GM12878 (cell line): ENCODE measurements at places on chromosomes 1 and 21. TPM values are rescaled to one million over a fixed set of nuclear protein-coding genes. Genes with fewer than 3 reads are reported as not detected.

The FCRL2 gene
- 0.09 and 0.23 TPM in 2 replicates for polyA plus RNA-seq

The TEX38 gene
- 0.15 TPM in 1 of 2 replicates, not detected in the other for polyA plus RNA-seq

The KIF2C gene
- polyA plus RNA-seq = 104 and 107 TPM in 2 replicates

The UBXN10 gene
- polyA plus RNA-seq = not detected in 2 replicates

The SLC22A15 gene
- 0.04 and 0.40 TPM in 2 replicates for polyA plus RNA-seq

The GBP5 gene
- polyA plus RNA-seq = 0.35 and 0.41 TPM in 2 replicates

DNA sequence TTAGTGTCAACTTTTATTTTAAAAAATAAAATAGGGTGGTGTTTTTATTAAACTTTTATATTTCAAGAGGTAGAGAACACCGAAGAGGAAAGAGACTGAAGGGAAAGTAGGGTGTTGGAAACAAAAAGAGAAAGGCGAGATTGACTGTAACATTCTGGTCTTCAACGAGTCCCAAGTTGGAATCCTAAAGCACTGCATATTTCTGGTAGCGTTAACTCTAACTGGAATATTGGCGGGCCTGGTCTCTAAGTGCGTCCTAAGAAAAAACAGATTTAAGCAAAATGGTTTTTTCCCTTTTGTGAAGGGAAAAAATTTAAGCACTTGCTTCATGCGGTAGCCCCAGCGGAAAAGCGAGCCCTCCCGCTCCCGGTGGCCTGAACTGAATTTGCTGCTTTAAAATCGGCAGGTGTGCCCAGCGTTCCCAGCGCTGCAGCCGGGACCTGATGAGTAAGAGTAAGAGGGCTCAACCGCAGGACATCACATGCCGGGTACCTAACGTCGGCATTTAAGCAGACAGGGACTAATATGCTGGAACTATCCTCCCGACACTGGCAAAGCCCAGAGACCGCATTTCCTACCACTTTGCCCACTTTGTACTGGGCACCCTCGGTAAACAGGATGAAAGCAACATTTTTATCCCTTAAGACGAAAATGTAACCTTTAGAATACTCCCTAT, 30.5 kb upstream of the NFIA start:
- H3K4me3 ChIP-seq = no peak overlapping the region
- H3K4me1 ChIP-seq = no peaks in the 10 kb centered on the region
- H3K27me3 ChIP-seq = peaks cover 27% of the 10 kb centered on the region
- DNase-seq = no peak
- no peaks in the 10 kb centered on the region for H3K36me3 ChIP-seq

GRCh38 chr1:222140206-222140605, 398.3 kb upstream of the DUSP10 start:
- no peaks in the 10 kb centered on the region for H3K4me1 ChIP-seq
- no peaks in the 10 kb centered on the region for H3K36me3 ChIP-seq
- H3K27me3 ChIP-seq = no peaks in the 10 kb centered on the region
- no peak overlapping the region for H3K4me3 ChIP-seq
- H3K27ac ChIP-seq = no peak overlapping the region

DNA sequence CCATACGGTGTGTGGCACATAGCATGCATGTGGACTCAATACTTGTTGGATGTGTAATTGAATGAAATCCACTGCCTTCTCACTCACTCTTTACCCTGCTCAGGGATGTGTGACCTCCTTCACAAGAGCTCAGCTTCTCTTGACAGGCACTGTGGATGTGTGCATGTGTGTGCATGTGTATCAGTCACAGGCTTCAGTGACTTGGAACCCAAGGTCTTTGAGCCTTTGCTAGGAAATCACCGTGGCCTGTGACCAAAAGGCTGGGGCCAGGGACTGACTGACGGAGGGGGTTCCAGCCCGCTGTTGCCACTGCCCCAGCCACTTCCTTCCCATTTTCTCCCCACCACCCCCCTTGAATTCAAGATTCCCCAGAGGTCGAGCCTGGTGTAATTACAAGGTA, 144.4 kb upstream of the POU3F1 start:
- H3K36me3 ChIP-seq = no peaks in the 10 kb centered on the region
- H3K4me3 ChIP-seq = no peak overlapping the region
- no peaks in the 10 kb centered on the region; the same call in 1 of the 2 replicates for H3K27me3 ChIP-seq

GRCh38 chr1:209657140-209657879, 5.1 kb upstream of the LAMB3 start:
- no peaks in the 10 kb centered on the region for H3K27me3 ChIP-seq
- no peak overlapping the region for H3K27ac ChIP-seq
- peaks cover 23% of the 10 kb centered on the region for H3K4me1 ChIP-seq
- DNase-seq = no peak
- no peaks in the 10 kb centered on the region for H3K36me3 ChIP-seq
- H3K4me3 ChIP-seq = no peak overlapping the region

- H3K4me1 ChIP-seq = no peaks in the 10 kb centered on the region
- H3K4me3 ChIP-seq = no peak overlapping the region
- H3K27me3 ChIP-seq = no peaks in the 10 kb centered on the region
- no peaks in the 10 kb centered on the region for H3K36me3 ChIP-seq
Observed at GRCh38 chr1:97038410-97038809, 316.8 kb downstream of the PTBP2 start.

- no peak for DNase-seq
- H3K27me3 ChIP-seq = no peaks in the 10 kb centered on the region
- no peak overlapping the region for H3K4me3 ChIP-seq
- no peaks in the 10 kb centered on the region for H3K4me1 ChIP-seq
- H3K36me3 ChIP-seq = no peaks in the 10 kb centered on the region
Observed at GRCh38 chr1:210588946-210589345, 260.2 kb downstream of the HHAT start.

- H3K27me3 ChIP-seq = no peaks in the 10 kb centered on the region
- no peaks in the 10 kb centered on the region for H3K36me3 ChIP-seq
- no peaks in the 10 kb centered on the region for H3K4me1 ChIP-seq
- no peak overlapping the region for H3K27ac ChIP-seq
- no peak overlapping the region for H3K4me3 ChIP-seq
Observed at GRCh38 chr1:244473059-244473605, 12.1 kb downstream of the CATSPERE start.

GRCh38 chr1:119968068-119968492, 71.8 kb upstream of the ADAM30 start:
- H3K27me3 ChIP-seq = no peaks in the 10 kb centered on the region
- H3K36me3 ChIP-seq = no peaks in the 10 kb centered on the region
- DNase-seq = peak; percentile 31
- H3K4me1 ChIP-seq = no peaks in the 10 kb centered on the region

DNA sequence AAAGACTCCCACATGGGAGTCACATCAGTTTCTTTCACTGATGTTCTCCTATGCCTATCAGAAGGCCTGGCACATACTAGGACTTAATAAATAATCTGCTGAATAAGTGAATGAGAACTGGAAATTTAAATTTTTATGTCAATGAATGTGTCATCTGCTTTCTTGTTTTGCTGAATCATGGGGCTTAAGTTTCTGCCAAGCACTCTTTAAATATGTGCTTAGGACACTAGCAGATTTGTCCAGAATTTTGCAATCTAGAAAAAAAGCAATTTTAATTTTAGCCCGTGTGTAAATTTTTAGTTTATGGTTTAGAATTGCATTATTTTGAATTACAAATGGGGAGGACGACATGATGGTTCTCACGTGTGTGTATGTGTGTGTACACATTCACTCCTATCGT, 803.1 kb downstream of the USP25 start:
- H3K4me1 ChIP-seq = no peaks in the 10 kb centered on the region
- no peaks in the 10 kb centered on the region for H3K36me3 ChIP-seq
- no peak overlapping the region for H3K27ac ChIP-seq
- H3K4me3 ChIP-seq = no peak overlapping the region

GRCh38 chr21:26491663-26492062, 81.4 kb downstream of the CYYR1 start:
- H3K27me3 ChIP-seq = no peaks in the 10 kb centered on the region
- no peak overlapping the region for H3K4me3 ChIP-seq
- DNase-seq = no peak
- no peak overlapping the region for H3K27ac ChIP-seq
- H3K36me3 ChIP-seq = no peaks in the 10 kb centered on the region

DNA sequence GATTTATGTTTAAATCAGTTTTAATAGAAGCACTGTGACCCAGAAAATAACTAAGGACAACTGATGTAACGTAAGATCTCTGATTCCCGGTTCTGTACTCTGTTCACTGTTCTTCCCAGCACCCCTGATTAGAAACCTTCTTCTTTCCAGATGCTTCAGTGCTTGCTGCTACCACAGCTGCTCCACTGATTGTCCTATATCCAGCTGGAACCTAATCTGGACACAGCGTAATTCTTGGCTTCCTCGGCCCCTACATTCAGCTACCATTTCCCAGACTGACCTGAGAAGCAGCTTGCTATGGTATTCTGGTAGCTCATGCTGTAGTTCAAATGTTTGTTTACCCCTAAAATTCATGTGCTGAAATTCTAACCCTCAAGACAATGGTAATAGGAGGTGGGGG, 302.7 kb downstream of the GRIK1 start:
- H3K27ac ChIP-seq = no peak overlapping the region
- no peaks in the 10 kb centered on the region for H3K36me3 ChIP-seq
- no peak for DNase-seq
- H3K4me1 ChIP-seq = peaks cover 15% of the 10 kb centered on the region
- H3K27me3 ChIP-seq = no peaks in the 10 kb centered on the region

DNA sequence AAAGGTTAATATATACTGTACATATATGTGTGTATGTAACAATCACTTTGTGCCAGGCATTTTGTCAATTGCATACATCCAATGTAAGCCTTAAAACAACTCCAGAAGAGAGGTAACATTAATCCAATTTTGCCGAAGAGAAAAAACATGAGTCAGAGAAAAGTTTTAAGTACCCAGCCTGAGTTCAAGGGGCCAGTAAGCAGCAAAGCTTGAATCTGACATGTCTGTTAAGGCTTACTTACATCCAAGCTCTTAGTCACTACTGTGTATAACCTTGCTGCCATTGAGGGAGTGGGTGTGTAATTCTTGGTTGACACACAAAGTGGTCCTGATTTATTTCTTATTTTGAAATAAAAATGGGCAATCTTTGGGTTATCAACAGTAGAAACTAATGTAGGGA, 360.4 kb upstream of the LYPLAL1 start:
- no peaks in the 10 kb centered on the region for H3K4me1 ChIP-seq
- no peak overlapping the region for H3K4me3 ChIP-seq
- H3K36me3 ChIP-seq = no peaks in the 10 kb centered on the region
- H3K27ac ChIP-seq = no peak overlapping the region

- H3K27me3 ChIP-seq = no peaks in the 10 kb centered on the region
- H3K4me1 ChIP-seq = no peaks in the 10 kb centered on the region
- H3K4me3 ChIP-seq = no peak overlapping the region
- no peak overlapping the region for H3K27ac ChIP-seq
- no peaks in the 10 kb centered on the region for H3K36me3 ChIP-seq
Observed at GRCh38 chr1:1623631-1624442, 8.1 kb upstream of the MMP23B start.

DNA sequence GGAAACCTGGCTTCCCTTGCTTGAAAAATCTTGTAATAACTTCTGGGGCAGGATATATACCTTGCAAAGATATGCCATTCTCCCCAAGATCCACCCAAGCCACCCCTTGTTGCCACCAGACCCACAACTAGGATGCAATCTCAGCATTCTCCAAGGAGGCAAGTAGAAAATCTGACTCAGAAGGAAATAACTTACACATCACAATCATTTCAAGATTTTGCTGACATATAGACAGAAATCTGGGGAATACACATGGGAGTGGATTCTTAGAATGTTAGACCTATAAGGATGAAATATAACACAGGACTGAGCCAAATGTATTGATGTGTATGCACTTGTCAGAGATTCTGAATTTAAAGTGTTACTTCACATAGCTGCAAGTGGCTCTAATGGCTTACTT, 14.8 kb upstream of the ZDHHC18 start:
- no peaks in the 10 kb centered on the region for H3K27me3 ChIP-seq
- no peaks in the 10 kb centered on the region for H3K4me1 ChIP-seq
- no peaks in the 10 kb centered on the region for H3K36me3 ChIP-seq
- H3K4me3 ChIP-seq = no peak overlapping the region

DNA sequence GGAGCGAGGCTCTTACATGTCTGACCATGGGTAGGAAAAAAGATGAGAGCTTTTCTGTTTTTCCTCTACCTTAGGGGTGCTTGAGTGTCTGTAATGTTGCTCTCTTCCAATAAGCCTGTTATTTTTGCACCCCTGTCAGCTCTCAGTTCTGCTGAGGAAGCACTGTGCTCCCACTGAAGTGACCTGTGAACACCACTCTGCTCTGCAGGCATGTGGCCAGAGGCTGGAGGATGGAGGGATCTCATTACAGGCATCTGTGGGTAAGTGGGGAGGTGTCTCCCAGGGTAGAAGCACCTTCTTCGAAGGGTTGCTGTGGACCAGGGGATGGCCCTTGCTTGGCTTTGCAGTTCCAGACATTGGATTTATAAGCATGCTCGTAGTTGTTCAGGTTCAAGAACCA, 56.8 kb upstream of the RBM15 start:
- H3K27me3 ChIP-seq = no peaks in the 10 kb centered on the region
- DNase-seq = no peak
- H3K4me1 ChIP-seq = no peaks in the 10 kb centered on the region
- H3K4me3 ChIP-seq = no peak overlapping the region
- no peaks in the 10 kb centered on the region for H3K36me3 ChIP-seq

DNA sequence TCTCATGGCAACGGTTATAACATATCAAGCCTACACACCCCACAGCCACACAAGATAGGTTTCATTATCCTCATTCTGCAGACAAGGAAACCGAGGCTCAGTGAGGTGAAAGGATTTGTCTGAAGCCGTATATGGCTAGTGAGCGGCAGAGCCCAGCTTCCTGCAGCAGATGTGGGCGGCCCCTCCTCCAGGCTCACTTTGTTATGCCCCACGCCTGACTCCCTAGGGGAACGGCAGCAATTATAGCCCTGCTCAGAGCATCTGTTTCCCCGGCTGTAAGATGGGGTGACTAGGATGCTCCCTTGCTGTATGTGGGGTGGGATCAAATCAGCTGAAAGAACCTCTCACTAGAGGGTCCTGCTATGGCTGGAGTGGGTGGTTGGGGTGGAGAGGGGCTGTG, 22.1 kb downstream of the GRHL3 start:
- H3K27ac ChIP-seq = no peak overlapping the region
- no peaks in the 10 kb centered on the region for H3K36me3 ChIP-seq
- no peaks in the 10 kb centered on the region for H3K4me1 ChIP-seq
- H3K4me3 ChIP-seq = no peak overlapping the region
- DNase-seq = no peak
- peaks cover 4% of the 10 kb centered on the region for H3K27me3 ChIP-seq

GRCh38 chr1:185129708-185130107, 27.0 kb downstream of the TRMT1L start:
- no peak overlapping the region for H3K4me3 ChIP-seq
- H3K27ac ChIP-seq = no peak overlapping the region
- no peaks in the 10 kb centered on the region for H3K27me3 ChIP-seq
- no peak for DNase-seq
- H3K4me1 ChIP-seq = no peaks in the 10 kb centered on the region
- no peaks in the 10 kb centered on the region for H3K36me3 ChIP-seq

GRCh38 chr1:42433369-42433768, 22.5 kb downstream of the ZMYND12 start:
- no peaks in the 10 kb centered on the region for H3K36me3 ChIP-seq
- no peak overlapping the region for H3K4me3 ChIP-seq
- no peaks in the 10 kb centered on the region for H3K4me1 ChIP-seq
- no peaks in the 10 kb centered on the region for H3K27me3 ChIP-seq
- DNase-seq = no peak
